NCI-H2081 (cell line): ENCODE measurements at places on chromosomes 2 and 18.
A peak's percentile ranks its signal among the peaks of the same experiment; 100 is the strongest.

DNA sequence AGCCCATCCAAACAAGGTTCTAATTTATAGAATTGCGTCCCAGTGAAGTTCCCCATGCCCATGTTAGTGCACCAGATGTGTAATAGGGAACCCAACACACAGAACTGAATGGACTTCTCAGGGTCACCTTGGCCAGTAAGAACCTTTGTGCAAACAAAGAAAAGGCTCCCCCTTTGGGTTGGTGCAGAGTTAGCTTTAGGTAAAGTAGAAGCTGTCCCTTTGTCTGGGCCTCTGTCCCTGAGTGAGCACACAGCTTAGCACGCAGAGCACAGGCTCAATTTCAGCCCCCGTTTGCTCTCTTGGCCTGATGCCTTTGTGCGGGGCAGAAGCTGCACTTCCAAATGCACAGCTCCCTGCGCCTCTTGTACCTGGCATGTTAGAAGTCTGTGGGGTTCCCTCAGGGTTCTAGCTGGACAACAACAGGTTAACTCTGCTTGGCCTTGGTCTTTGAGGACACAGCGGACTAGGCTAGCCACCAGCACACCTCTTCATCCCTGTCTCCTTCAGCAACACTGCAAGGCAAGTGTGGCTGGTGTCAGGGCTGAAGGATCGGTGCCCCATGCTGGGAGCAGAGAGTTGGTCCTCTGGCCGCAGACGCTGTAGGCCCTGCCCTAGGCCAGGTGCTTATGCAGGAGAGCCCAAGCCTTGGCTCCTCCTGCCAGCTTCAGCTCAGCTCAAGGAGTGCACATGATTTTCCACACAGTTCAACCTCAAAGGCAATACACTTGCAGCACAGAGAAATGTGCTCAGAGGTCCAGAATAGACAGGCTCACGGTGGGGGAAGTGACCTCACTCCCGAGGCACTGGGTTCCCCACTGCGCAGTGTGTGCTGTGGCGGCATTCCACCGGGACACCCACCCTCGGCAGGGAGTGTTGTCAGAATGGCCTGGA lies 73.3 kb upstream of the FOSL2 start:
- DNase-seq: no peak

GRCh38 chr2:182887753-182888415 lies 21.4 kb upstream of the FRZB start:
- DNase-seq: no peak

DNA sequence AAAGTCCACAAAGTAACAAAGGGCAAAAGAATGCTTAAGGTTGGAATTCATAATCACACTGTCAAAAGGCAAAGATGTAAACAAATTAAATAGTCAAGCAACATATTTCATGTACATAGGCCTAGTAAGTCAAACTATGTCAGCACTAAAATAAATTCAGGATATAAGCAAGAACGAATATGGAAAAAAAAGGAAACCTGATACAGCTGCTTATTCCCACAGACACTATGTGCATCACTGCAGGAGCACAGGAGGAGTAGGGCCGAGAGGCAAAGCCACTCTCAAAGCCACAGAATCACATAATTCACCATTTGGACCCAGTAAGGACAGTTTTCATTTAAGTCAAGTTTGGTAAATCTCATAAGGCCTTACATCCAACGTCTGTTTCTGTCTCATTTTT lies 116.6 kb downstream of the SATB2 start:
- DNase-seq: no peak

GRCh38 chr2:229971298-229971790 lies 49.0 kb downstream of the FBXO36 start:
- DNase-seq: no peak

- no peak for DNase-seq
Measured at GRCh38 chr2:129347486-129348217, 631.8 kb upstream of the RAB6C start.

DNA sequence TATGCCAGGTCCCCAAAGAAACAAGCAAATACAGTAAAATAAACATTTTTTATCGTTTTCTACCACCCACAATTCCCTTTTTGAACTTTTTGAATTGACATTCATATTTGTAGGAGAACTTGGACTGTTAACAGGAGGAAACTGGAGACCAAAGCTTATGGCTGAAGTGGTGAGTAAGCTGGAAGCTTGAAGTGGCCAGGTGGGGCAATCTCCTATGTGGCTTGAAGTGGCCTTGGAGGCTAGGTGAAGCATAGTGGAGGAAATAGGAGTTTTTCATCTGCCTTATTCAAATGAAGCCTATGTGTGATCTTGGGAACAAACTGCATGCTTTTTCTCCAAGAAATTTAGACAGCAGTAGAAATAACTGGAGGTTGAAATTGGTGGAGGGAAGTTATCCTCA lies 962.9 kb upstream of the FANCL start:
- DNase-seq: no peak

GRCh38 chr2:83217854-83218253 lies 1241.2 kb downstream of the SUCLG1 start:
- DNase-seq: no peak

- no peak for DNase-seq
Measured at GRCh38 chr2:63034526-63034925, 16.1 kb upstream of the OTX1 start.

GRCh38 chr18:21703241-21703820 lies 1.2 kb downstream of the ABHD3 start:
- DNase-seq: no peak

DNA sequence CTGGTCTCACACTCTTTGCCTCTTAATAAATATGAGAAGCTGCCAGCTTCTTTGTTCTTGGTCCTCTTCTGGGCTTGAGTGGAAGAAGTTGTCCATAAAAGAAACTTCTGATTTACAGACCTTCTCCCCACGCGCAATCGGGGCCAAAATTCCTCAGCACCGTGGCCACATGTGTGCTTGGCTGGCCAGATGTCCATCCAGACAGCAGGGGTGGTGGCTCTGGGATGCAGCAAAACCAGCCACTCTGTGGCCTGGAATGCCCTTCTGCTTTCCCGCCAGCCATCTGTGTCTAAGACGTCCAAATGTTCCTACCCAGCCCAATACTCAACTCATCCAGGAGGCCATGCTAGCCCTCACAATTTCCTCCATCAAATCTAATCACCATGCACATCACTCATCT lies 250.8 kb downstream of the EN1 start:
- DNase-seq: no peak

DNA sequence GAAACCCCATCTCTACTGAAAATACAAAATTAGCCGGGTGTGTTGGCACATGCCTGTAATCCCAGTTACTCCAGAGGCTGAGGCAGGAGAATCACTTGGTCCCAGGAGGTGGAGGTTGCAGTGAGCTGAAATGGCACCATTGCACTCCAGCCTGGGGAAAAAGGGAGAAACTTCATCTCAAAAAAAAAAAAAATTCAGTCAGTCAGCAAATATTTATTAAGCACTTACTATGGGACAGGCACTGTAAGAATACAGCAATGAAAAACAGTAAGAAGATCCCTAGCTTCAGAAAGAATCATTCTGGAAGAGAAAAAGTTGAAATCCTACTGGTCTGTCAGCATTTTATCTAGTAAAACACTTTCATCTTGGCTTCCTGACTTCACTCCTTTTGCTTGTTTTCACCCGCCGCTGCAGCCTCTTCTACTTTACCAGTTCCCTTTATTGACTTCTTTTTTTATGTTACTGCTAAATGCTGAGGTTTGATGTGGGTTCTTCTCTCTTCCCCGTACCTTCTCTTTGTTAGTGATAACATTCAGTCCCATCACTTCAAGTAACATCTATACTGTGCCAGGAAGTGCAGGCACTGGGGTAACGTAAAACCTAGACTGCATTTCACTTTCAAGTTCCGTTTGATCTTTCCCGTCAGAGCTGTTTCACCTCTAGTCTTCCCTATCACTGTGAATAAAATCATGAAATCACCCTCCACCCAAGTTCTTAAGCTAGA lies 10.8 kb upstream of the TAF4B start:
- no peak for DNase-seq

- no peak for DNase-seq
Measured at GRCh38 chr2:17095340-17095739, 422.9 kb downstream of the RAD51AP2 start.

DNA sequence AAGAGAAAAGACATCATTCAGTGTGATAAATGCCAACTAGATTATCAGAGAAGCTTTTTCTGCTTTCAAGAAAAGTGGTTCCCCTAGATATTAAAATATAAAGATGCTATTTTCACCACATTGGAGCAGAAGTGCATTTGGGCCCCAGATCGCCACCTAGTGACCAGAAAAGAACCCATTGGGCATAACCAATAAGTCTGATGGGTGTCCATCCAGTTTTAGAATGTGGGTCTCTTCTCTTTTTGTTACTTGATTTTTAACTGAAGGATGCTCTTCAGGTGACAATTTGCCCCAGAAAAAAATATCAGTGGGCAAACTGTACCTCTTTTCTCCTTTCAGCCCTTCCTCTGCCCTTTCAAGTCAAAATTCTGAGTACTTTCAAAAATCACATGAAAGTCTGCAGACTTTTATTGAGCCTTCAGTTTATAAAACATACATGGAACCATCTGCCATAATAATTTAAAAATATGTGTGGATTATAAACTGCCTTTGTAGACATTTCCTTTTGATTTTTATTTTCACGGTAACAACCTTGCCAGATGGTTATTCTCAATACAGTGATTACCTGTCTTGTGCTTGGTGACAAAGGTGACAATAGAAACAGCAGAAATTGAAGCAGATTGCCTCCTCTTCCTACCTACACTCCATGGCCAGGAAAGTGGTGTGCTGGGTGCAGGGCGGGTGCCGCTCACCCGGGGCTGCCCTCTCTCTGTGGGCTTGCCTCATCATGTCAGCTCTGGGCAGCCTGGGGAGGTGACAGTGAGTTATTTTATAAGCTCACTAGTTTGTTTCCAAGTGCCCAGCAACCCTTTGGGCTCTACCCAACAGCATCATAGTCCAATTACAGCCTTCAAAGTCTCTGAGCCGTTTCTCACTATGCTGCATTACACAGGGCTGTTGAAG lies 124.5 kb downstream of the DCDC2C start:
- DNase-seq: peak; percentile 18

DNA sequence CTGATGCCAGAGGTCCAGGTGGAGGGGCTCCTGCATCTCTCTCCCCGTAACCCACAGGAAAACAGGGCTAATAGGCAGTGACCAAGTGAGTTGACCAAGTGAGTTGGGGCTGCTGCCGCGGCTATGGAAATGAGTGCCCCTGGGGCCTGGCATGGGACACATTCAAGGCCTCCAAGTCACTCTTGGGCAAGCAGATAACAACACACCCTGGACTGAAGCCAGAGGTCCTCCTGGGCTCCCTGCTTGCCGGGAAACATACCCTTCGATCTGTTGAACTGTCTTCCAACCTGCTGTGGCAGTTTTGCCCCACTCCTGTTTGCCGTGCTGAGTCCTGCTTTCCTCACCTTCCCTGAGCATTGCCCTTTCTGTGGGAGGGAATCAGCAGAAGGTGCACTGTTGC lies 89.2 kb downstream of the LIPG start:
- no peak for DNase-seq

GRCh38 chr2:46653539-46653938 lies 174.2 kb downstream of the TMEM247 start:
- DNase-seq: no peak

DNA sequence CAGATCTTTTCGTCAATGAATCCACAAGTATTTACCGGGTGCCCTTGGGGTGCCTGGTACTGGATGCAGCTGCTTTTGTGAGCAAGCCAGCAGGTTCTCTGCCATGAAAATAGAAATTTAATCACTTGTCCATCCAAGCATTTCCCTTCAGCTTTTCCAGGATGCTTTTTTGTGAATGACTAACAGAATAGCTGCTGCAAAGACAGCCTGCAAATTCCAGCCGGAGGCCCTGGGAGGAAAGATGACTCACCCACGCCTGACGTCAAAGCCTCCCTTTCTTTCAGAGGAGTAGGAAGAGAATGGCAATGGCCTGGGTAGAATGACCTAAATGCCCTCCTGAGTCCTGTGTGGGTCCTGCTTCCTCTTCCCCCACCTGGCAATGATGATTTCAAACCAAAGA lies 111.9 kb downstream of the AP1S3 start:
- no peak for DNase-seq

DNA sequence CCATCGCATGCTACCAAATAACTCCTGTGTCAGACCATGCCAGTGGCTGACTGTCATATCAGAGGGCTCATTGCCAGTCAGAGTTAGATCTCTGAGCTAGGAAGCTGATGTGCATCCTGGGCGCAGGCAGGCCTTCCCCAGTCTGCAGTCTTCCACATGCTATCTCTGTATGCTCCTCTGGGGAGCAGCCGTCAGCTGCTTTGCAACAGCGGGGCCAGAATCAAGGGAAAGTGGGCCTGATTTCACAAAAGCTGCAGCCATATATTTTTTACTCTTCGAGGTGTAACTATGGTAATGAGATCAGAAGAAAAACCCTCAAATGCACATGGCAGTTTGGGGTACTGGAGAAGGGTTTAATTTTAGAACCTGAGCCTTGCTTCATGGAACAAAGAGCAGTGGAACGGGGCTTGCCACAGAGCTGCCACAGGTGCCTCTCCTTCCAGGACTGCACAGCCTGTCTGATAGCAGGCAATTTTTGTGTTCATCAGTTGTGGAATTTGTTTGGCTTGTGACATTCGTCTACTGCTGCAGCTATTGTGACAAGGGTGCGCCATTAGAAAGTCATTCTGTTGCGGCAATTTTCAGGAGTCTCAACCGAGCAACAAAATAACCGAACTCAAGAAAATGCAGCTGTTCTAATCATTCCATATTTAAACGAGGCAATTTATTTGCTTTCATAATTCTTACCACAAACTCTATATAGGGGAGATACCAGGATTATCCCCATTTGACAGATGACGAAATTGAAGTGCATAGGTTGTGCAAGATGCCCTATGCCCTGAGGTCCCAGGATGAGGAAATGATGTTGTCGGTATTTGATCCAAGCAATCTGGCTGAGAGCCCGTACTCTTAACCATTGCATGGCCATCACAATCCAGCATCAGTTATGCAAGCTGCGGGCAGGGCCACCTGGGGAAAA lies 109.6 kb upstream of the CYRIA start:
- peak; percentile 37 for DNase-seq

- peak; percentile 26 for DNase-seq
Measured at GRCh38 chr2:65227020-65227455, 593 bp upstream of the ACTR2 start.

GRCh38 chr2:64542071-64543007 lies 18.2 kb downstream of the AFTPH start:
- no peak for DNase-seq

DNA sequence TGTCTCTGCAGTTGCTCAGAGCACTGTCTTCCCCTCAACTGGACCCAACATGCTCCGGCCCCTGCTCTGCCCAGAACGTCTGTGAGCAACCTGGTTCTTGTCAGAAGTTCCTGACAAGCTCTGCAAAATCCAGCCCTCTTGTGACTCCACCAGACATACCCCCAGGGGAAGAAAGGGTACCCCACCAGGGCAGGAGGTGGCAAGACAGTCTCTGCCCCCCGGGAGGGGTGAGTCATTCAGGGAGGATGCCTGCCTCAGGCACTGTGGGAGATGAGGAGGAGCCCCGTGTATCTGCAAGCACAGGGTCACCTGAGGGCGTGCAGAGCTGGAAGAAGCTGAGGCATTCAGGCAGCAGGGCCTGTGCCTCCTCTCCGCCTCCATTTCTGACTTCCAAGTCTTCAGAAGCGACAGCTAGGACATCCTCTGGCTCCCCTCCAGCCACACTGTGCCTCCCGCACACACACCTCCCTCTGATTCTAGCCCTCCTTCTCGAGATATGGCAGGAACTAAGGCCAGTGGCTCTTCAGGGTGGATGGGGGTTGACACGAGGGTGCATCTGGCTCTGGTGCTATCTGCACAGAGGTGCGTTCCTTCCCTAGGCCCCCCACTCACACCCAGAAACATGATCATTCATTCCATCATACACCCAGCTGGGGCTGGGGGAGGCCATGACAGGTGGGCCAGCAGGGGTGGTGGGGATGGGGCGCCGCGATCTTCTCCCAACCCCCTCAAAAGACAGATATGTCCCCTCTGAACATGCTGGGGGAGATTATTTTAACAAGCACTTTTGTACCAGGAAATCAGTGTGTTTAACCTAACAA lies 222.2 kb downstream of the CYP26B1 start:
- DNase-seq: no peak
